ENCODE measurements at places on chromosomes 13 and 19. TPM values are rescaled to one million over a fixed set of nuclear protein-coding genes. Genes with fewer than 3 reads are reported as not detected.

The ZNF415 gene
- total RNA-seq, result 6.1 TPM

The RAB3D gene
- total RNA-seq, result 5.5 TPM

The MUC16 gene
- total RNA-seq, result under 0.01 TPM

The TMEM59L gene
- total RNA-seq, result 0.11 TPM

Measured in uterine smooth muscle cell (primary cell).